Cortex of kidney (tissue), 1 donor: ENCODE measurements at places on chromosomes 2 and 18.

DNA sequence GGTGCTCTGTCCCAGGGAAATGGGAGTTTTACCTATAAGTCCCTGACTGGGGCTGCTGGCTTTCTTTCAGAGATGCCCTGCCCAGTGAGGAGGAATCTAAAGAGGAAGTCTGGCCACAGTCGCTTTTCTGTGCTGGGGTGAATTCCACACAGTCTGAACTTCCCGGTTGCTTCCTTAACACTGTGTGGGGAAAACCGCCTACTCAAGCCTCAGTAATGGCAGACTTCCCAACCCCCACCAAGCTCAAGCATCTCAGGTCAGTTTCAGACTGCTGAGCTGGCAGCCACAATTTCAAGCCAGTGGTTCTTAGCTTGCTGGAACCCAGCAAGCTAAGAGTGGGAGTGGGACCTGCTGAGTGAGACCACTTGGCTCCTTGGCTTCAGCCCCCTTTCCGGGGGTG lies 54.9 kb downstream of the NUP35 start:
- DNase-seq, result no peak

- no peak for DNase-seq
Observed at GRCh38 chr2:173983391-173983871, 18.3 kb upstream of the SP3 start.

GRCh38 chr18:78978349-78979055 lies 1.1 kb upstream of the SALL3 start:
- no peak for DNase-seq

- DNase-seq, result no peak
Observed at GRCh38 chr2:85143463-85144082, 10.4 kb downstream of the TCF7L1 start.

DNA sequence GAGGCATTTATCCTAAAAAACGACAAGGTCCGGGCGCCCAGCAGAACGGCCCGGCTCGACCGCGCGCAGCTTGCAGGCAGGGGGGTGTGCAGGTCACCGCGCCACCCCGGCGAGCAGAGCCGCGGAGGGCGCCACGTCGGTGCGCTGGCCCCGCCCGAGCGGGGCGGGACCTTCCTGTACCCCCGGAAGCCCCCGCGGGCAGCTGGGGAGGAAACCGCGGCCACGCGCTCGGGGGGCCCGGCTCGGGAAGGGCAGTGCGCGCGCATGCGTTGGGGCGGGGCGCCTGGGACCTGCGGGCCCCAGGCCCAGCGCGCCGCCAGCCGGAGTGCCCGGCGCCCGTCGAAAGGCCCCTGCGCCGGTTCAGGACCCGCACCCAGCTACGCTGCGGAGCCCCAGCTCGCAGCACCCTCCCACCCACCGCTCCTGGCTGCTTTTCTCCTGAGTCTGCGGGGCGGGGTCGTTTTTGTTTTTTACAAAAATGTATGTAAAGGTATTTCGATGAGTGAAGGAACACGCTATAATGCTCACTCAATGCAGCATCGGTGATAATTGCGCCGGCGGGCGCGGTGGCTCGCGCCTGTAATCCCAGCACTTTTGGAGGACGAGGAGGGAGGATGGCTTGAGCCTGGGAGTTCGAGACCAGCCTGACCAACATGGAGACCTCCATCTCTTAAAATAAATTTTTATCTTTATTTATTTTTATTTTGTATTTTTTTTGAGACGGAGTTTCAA lies 47.7 kb upstream of the POMC start:
- no peak for DNase-seq

- no peak for DNase-seq
Observed at GRCh38 chr2:29033656-29034055, 40.7 kb downstream of the PCARE start.

DNA sequence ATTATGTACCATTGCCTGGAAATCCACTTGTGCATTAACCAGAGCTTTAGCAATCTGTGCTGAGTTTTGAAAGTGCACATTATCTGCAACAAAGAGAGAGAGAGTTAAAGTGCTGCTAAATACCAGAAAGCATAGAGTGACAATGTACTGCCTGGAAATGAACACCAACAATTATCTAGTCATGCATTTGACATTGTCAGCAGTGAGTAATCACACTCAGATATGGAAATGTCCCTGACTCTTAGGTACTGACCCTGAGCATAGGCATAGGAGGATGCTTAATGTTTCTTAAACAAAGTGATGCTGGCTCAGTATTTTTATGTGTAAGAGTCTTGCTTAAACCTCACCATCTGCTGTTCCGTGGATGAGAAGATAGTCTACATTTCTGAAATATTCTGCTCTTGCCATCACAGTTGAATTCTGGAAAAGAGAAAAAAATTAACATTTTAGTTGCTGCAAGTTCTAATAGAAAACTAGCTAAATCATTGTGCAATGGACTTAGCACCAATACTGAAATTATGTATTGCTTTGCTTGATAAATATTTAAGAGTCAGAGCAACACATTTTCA lies 20.8 kb upstream of the GCG start:
- no peak for DNase-seq

- DNase-seq, result no peak
Observed at GRCh38 chr2:85504778-85505261, 34.1 kb upstream of the MAT2A start.

- no peak for DNase-seq
Observed at GRCh38 chr2:54549917-54550518, 93.9 kb downstream of the SPTBN1 start.

GRCh38 chr2:20198796-20199632 lies 25.9 kb downstream of the SDC1 start:
- no peak for DNase-seq

DNA sequence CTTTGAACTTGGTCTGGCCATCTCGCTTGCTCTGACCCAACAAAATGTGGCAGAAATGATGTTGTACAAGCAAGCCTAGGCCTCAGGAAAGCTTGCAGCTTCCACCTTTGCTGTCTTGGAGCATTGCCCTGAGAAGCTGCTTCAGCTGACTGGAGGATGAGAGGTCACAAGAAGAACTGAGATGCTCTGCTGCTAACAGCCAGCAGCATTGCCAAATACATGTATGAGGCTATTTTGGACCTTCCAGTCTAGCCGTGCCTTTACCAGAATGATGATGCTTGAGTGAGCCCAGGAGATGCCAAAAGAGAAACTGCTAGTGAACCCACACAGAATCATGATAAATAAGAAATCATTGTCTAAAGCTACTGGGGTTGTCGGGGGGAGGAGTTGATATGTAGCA lies 13.2 kb upstream of the ITGAV start:
- no peak for DNase-seq

GRCh38 chr18:43396266-43396665 lies 119.0 kb upstream of the SYT4 start:
- DNase-seq, result no peak

DNA sequence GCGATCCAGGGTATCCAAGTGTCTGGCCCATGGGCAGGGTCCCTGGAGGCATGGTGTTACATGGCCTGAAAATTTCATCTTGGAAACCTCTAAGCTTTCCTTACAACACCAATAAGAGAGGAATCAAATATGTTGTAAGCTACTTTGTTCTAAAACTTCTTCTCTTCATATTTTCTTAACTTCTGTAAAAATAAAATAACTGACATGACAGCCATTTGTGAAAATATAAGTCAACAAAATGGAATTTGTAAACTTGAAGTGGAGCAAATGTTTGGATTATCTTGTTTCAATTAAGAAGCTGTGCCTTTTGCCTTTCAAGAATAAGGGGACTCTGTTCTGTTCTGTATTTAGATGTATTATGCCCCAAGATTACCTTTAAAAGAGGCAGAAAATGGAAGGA lies 319.7 kb downstream of the LPIN1 start:
- no peak for DNase-seq

GRCh38 chr2:72813841-72814240 lies 12.0 kb downstream of the EXOC6B start:
- no peak for DNase-seq

DNA sequence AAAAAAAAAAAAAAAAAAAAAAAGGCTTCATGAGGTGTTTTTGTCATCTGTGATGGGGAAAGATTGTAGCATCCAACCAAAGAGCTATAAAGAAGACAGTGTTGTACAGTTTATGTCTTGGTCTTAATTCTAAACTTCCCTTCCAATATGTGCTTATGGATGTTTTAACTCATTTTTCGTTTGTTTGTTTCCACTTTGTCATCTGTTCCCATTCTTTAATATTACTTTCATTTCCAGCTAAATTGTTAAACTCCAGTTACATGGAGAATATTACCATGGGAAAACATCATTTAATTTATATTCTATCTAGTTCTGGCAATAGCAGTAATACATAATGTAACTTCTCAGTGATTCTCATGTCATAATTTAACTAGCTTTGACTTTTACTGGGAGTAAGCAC lies 344.1 kb upstream of the NRP2 start:
- no peak for DNase-seq

DNA sequence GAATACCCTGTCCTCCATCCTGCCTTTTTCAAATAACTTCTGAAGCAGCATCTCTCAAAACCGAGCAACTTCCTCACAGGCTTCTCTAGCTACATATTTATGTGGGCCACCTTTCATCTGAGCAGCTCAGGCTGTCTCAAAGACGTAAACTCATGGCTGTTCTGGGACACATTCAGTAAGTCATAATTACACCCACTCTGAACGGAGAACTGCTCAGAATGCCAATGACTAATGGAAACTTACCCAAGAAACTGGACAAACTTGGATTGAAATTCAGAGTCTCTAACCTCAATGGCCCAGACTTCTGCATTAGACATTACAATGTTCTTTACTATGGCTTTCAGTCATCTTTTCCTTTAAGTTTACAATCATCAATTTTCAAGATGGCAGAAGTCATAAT lies 145.2 kb downstream of the RAD51AP2 start:
- no peak for DNase-seq

DNA sequence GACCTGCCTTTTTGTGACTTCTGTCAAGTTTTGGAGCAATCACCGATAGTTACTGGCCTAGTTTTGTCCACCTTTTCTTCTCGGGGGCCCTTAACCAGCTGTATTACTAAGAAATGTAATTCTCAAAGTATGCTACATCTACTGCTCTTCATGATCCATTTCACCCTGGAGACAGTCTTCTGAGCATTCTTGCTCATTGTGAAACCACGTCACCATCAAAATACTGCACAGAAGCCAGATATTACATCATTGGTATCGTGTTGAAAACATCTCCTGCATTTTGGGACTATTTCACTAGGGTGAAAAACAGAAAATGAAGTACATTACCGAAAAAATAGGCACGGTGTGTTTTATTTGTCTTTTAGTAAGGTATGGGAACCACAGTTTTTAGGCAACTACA lies 11.7 kb downstream of the LYPD6B start:
- no peak for DNase-seq

DNA sequence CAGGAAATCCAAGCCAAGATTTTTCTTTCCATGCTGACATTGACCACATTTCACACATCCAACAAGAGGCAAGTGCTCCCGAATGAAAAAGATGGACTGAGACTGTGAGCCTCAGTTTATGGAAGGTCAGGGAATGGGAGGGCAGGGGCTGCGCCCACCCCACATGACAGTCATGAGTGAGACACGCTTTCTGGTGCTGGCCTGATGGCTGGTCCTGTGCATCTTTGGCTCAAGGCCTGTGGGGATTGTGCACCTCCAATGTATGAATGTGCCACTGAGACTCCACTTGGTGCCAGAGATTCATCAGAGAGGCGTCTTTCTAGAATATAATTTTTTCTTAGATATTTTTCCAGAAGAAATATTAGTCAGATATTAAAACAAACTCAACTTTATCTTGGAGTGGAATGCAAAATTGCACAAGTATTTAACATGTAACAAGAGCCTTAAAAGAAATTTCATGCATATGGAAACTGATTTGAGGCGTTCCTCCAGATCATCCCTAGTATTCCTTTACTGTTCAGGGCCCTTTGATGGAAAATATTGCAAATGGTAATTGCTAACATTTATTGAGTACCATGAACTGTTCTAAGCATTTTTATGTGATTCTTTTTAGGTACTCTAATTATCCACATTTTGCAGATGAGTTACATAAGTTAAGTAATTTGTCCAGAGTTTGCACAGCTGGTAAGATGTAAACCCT lies 87.3 kb upstream of the GPR45 start:
- no peak for DNase-seq

DNA sequence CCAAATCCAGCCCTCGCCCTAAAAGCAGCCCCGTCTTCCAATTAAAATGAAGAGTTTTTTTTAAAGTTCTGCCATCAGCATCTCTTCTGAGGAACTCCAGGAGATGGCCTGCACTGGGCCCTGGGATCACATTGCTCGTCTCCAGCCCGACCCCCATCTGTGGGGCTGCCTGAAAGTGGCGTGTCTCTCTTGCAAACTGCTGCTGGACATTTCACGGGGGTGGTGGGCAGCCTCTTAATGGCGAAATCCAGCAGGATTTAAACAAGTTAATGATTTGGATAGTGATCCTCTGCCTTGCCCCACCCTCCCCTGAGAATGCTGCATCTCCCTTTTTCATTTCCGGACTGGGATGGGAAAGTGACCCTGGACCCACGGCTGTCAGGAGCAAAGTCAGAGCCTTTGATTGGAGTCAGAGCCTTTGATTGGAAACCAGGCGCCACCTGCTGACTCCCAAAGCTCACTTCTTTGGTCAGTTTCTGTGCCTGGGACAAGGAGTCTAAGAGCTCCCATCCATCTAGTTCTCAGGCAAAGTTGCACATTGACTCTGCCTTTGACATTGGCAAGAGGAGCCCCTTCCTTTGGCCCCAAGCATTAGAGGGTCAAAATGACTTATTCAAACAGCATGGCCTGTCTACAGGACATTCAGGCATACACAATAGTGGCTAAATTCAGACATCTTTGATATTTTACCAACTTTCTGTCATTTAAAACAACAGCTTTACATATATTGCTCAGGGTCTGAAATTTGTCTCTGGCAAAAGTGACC lies 155.2 kb downstream of the SH3BP4 start:
- DNase-seq, result no peak

- DNase-seq, result no peak
Observed at GRCh38 chr2:52818958-52819357, 948.6 kb upstream of the CHAC2 start.

- DNase-seq, result no peak
Observed at GRCh38 chr2:200393191-200393590, 86.7 kb downstream of the SPATS2L start.

- no peak for DNase-seq
Observed at GRCh38 chr2:230217424-230217823, 2.4 kb downstream of the SP110 start.

GRCh38 chr2:165745916-165746315 lies 48.1 kb downstream of the GALNT3 start:
- DNase-seq, result no peak

- no peak for DNase-seq
Observed at GRCh38 chr2:15718103-15718943, 126.7 kb downstream of the DDX1 start.

- no peak for DNase-seq
Observed at GRCh38 chr2:106642679-106643078, 155.5 kb downstream of the CD8B2 start.

GRCh38 chr2:197369933-197370320 lies 59.3 kb upstream of the ANKRD44 start:
- DNase-seq, result no peak
